ENCODE measurements at places on chromosomes 5 and 9. TPM values are rescaled to one million over a fixed set of nuclear protein-coding genes. Genes with fewer than 3 reads are reported as not detected.

PLAC8L1 gene
- total RNA-seq, result not detected

- DNase-seq, result no peak
- no peak overlapping the region for H3K27ac ChIP-seq
- no peaks in the 10 kb centered on the region for H3K36me3 ChIP-seq
- H3K4me3 ChIP-seq, result no peak overlapping the region
- H3K4me1 ChIP-seq, result peaks cover 17% of the 10 kb centered on the region
- no peaks in the 10 kb centered on the region for H3K27me3 ChIP-seq
Measured at GRCh38 chr5:33206962-33207506, 233.7 kb upstream of the TARS1 start.

DNA sequence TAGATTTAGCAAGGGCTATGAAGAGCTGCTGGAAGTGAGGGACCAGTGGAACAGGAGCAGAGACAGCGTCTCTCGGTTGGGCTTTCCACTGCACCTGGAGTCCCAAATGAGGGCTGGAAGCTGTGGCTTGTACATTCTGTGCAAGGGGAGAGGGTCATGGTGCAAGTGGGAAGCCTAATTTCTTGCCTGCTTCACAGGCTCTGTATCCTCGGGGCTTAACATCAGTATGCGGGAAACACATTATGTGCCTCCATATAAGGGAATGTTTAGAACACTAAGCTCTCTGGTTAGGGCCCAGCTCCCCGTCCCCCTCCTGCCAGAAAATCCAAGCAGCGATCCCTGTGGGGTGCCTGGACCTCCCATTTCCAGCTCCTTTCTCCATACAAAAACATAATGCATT is 89.0 kb upstream of the NIPAL4 start:
- no peaks in the 10 kb centered on the region for H3K4me1 ChIP-seq
- H3K27ac ChIP-seq, result peak overlapping the region; percentile 74
- no peak for DNase-seq
- H3K4me3 ChIP-seq, result no peak overlapping the region
- H3K36me3 ChIP-seq, result no peaks in the 10 kb centered on the region
- no peaks in the 10 kb centered on the region for H3K27me3 ChIP-seq

PCDHB5 gene
- total RNA-seq, result 1.1 TPM

- no peaks in the 10 kb centered on the region for H3K27me3 ChIP-seq
- peaks cover 90% of the 10 kb centered on the region for H3K4me1 ChIP-seq
- no peak for DNase-seq
- no peak overlapping the region for H3K4me3 ChIP-seq
Measured at GRCh38 chr9:134335061-134335460, 8.8 kb downstream of the RXRA start.

TICAM2 gene
- total RNA-seq, result 1.1 TPM

RXRA gene
- 64.7 TPM for total RNA-seq

- H3K27me3 ChIP-seq, result no peaks in the 10 kb centered on the region
- no peaks in the 10 kb centered on the region for H3K36me3 ChIP-seq
- H3K27ac ChIP-seq, result no peak overlapping the region
Measured at GRCh38 chr5:159410480-159410879, 80.2 kb upstream of the IL12B start.

- no peaks in the 10 kb centered on the region for H3K27me3 ChIP-seq
- no peak overlapping the region for H3K27ac ChIP-seq
- DNase-seq, result no peak
- no peaks in the 10 kb centered on the region for H3K36me3 ChIP-seq
Measured at GRCh38 chr9:126119731-126120130, 206.9 kb upstream of the MVB12B start.

DNA sequence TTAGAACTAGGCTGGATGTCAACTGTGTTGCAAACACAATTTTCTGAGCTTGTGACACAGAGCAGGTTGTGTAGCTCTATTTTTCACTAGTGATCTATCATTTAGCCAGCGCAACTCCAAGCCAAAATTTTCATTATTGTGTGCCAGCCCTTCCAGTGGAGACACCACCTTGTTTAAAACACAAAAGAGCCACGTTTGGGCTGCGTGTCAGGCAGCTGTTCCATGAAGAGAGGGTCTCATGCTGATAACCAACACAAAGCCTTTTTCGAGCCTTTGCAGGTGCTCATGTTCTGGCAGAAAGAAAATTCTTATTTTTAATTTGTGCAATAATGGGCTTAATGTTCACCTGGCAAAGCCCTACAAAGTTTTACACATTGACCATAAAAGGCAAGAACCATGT is 237.6 kb upstream of the RGMB start:
- no peak overlapping the region for H3K27ac ChIP-seq
- DNase-seq, result no peak
- H3K36me3 ChIP-seq, result no peaks in the 10 kb centered on the region
- H3K27me3 ChIP-seq, result no peaks in the 10 kb centered on the region
- no peaks in the 10 kb centered on the region for H3K4me1 ChIP-seq

GRCh38 chr5:123949807-123950340 is 437.9 kb downstream of the CSNK1G3 start:
- H3K4me3 ChIP-seq, result no peak overlapping the region
- no peaks in the 10 kb centered on the region for H3K36me3 ChIP-seq
- H3K27me3 ChIP-seq, result no peaks in the 10 kb centered on the region
- no peaks in the 10 kb centered on the region for H3K4me1 ChIP-seq

SLC6A19 gene
- total RNA-seq, result not detected

CPEB4 gene
- total RNA-seq, result 23.6 TPM

DNA sequence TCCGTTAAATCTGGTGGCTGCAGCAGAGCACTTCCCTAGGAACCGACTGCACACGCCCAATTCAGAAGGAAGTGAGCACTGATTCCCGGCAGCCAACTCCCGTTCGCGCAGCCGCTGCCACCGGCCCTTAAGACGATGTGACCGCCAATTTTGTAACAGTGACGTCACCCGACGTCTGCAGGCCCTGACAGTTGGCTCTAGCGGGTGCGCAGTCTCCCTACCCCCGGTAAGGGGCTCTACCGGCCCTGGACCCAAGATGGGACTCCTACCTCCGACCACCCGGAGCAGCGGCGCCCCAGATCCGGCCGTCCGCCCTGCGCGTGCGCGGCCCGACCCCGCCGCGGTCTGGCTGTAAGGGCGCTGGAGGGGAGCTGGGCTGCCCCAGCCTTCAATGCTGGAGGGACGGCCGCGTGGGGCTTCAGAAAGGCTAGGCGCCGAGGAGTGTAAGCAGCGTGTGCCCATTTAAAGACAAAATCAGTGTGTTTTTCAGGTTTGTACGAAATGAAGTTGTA is 19.1 kb downstream of the DNAJA1 start:
- H3K4me1 ChIP-seq, result peaks cover 12% of the 10 kb centered on the region
- no peaks in the 10 kb centered on the region for H3K27me3 ChIP-seq
- peak overlapping the region; percentile 32 for H3K4me3 ChIP-seq
- H3K27ac ChIP-seq, result peak overlapping the region; percentile 88

DNA sequence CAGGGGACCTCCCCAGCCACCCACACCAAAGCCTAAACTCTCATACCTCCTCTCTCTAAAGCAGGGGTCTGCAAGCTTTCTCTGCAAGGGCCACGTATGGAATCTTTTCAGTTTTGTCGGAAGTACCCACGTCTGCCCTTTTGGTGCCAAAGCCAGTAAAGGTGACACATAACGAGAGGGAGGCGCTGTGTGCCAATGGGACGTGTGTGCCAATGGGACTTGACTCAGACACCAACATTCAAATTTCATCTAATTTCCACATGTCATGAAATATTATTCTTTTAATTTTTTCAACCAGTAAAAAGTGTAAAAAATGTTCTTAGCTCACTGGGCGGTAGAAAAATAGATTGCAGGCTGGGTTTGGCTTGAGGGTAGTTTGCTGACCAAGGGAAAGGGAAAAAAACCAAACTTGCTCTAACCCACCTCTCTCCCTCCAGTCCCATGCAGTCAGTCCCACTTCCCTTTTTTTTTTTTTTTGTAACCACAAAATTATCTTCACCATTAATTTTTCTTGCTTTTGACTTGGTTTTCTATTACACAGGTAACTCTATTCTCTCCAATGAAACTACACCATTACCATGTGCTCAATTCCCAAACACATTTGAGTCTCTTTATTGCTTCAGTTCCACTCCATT is 25.5 kb downstream of the OR2V1 start:
- H3K4me1 ChIP-seq, result peaks cover under 1% of the 10 kb centered on the region
- peaks cover 68% of the 10 kb centered on the region for H3K27me3 ChIP-seq
- no peak overlapping the region for H3K4me3 ChIP-seq
- no peak for DNase-seq
